Muscle of leg (tissue), 16 donors: ENCODE measurements at places on chromosomes 7 and 10. TPM values are rescaled to one million over a fixed set of nuclear protein-coding genes. Genes with fewer than 3 reads are reported as not detected.

GRCh38 chr10:44951576-44952226 lies 7.9 kb upstream of the RASSF4 start:
- no peak overlapping the region for H3K4me3 ChIP-seq
- no peaks in the 10 kb centered on the region for H3K27me3 ChIP-seq
- peaks cover 47% of the 10 kb centered on the region for H3K4me1 ChIP-seq
- no peak for DNase-seq
- H3K27ac ChIP-seq, result no peak overlapping the region

- no peak overlapping the region for H3K4me3 ChIP-seq
- peaks cover 49% of the 10 kb centered on the region for H3K36me3 ChIP-seq
- DNase-seq, result no peak
- no peaks in the 10 kb centered on the region for H3K4me1 ChIP-seq
- H3K27me3 ChIP-seq, result no peaks in the 10 kb centered on the region
Observed at GRCh38 chr7:5063698-5064097, 18.0 kb downstream of the RBAK start.

GRCh38 chr7:85464042-85464651 lies 277.3 kb upstream of the SEMA3D start:
- no peaks in the 10 kb centered on the region for H3K36me3 ChIP-seq
- H3K4me3 ChIP-seq, result no peak overlapping the region
- no peak overlapping the region for H3K27ac ChIP-seq
- H3K27me3 ChIP-seq, result no peaks in the 10 kb centered on the region
- DNase-seq, result no peak

- H3K36me3 ChIP-seq, result no peaks in the 10 kb centered on the region
- no peak overlapping the region for H3K4me3 ChIP-seq
- DNase-seq, result no peak
- no peaks in the 10 kb centered on the region for H3K4me1 ChIP-seq
Observed at GRCh38 chr10:72164617-72165016, 51.2 kb upstream of the ANAPC16 start.

GRCh38 chr7:92498557-92498956 lies 20.8 kb upstream of the ERVW-1 start:
- H3K4me3 ChIP-seq, result no peak overlapping the region
- DNase-seq, result no peak
- H3K27me3 ChIP-seq, result no peaks in the 10 kb centered on the region
- H3K36me3 ChIP-seq, result peaks cover 32% of the 10 kb centered on the region
- H3K4me1 ChIP-seq, result no peaks in the 10 kb centered on the region

DNA sequence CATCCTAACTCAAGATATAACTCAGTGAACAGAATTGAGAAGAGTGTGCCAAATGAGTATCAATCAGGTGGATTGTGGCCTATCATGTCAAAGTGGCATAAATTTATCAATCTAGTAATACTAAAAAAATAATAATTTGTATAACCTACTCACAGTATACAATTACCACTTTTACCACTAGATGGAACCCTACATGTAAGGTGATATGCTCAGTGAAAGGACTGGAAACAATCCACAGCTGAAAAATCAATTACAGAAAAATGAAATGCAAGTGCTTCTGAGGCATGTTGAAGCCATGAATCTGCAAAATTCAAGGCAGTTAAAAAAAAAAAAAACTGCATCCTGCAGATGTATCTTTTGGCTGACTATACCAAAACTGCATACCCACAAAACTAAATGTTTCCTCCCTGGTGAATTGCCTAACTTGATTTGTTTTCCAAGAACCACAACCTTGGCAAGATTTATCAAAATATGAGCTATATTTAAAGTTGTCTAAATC lies 13.9 kb downstream of the ARHGAP19 start:
- no peaks in the 10 kb centered on the region for H3K36me3 ChIP-seq
- H3K27ac ChIP-seq, result peak overlapping the region; percentile 53
- H3K4me3 ChIP-seq, result no peak overlapping the region
- peak; percentile 97 for DNase-seq

DNA sequence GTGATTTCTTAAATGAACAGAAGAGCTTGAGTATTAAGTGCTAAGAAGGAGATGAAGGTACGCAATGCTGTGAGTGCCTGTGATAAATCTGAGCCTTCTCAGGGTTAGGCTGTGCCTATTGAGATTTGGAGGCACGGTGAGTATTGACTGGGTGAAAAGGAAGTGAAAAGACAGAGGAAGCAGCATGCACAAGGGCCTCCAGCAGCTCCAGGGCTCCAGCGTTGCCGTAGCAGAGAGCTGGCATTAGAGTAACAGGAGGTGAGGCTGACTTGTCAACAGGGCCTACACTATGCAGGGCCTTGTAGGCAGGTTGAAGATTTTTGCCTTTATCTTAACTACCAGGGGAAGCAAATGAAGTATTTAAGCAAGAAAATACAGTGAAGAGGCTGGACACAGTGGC lies 54.1 kb upstream of the PDCD4 start:
- no peak overlapping the region for H3K4me3 ChIP-seq
- no peaks in the 10 kb centered on the region for H3K27me3 ChIP-seq
- peaks cover 65% of the 10 kb centered on the region for H3K4me1 ChIP-seq
- H3K36me3 ChIP-seq, result no peaks in the 10 kb centered on the region
- no peak for DNase-seq

GRCh38 chr7:143002898-143003297 lies 24.0 kb downstream of the OR9A2 start:
- H3K36me3 ChIP-seq, result no peaks in the 10 kb centered on the region
- no peaks in the 10 kb centered on the region for H3K27me3 ChIP-seq
- no peak overlapping the region for H3K27ac ChIP-seq
- DNase-seq, result no peak

EN2 gene
- 0.09 TPM for total RNA-seq

SLC18A3 gene
- not detected for total RNA-seq

BMPER gene
- total RNA-seq, result 6.7 TPM

CLRN3 gene
- total RNA-seq, result 0.09 TPM
